Iris pigment epithelial cell (primary cell): ENCODE measurements at places on chromosomes 13 and 19.

- no peak for DNase-seq
Measured at GRCh38 chr13:36709136-36709890, 35.5 kb downstream of the SERTM1 start.

- no peak for DNase-seq
Measured at GRCh38 chr13:80133631-80134261, 207.2 kb downstream of the SPRY2 start.

DNA sequence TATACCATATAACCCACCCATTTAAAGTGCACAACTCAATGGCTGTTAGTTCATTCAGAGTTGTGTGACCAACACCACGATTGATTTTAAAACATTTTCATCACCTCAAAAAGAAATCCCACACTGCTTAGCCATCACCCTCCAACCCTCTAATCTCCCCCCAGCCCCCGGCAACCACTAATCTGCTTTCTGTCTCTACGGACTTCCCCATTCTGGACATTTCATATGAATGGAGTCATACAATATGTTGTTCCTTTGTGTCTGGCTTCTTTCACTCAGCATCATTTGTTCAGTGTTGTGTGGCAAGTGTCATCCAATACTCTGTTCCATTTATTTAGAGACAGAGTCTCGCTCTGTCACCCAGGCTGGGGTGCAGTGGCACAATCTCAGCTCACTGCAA is 4.0 kb upstream of the PNMA8B start:
- no peak for DNase-seq

DNA sequence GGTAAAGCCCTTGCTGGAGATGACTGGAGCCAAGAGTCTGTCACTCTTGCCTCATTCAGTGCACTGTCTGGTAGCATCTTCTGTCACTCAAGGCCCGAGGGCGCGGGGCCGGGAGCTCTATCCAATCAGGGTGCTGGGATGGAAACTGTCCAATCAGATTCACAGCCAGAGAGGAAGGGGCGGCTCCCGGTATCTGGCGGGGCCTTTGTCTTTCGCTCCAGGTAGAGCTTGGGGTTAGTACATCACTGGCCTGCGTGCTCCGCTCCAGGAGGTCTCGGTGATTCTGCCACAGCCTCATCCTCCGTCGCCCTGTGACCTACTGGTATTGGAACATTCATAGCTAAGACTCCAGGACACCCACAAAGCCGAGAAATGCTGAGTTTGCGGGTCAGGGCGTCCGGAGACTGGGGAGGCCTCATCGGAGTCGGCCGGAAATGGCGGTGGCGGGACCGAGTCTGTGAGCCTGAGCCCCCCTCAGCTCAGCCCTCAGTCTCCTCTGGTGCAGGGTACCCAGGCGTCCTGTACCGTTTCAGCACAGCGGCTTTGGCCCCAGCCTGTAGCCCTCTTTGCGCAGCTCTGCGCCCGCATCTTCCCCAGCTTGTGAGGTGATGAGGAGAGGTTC is 20.6 kb upstream of the ZNF430 start:
- DNase-seq, result peak; percentile 96

DNA sequence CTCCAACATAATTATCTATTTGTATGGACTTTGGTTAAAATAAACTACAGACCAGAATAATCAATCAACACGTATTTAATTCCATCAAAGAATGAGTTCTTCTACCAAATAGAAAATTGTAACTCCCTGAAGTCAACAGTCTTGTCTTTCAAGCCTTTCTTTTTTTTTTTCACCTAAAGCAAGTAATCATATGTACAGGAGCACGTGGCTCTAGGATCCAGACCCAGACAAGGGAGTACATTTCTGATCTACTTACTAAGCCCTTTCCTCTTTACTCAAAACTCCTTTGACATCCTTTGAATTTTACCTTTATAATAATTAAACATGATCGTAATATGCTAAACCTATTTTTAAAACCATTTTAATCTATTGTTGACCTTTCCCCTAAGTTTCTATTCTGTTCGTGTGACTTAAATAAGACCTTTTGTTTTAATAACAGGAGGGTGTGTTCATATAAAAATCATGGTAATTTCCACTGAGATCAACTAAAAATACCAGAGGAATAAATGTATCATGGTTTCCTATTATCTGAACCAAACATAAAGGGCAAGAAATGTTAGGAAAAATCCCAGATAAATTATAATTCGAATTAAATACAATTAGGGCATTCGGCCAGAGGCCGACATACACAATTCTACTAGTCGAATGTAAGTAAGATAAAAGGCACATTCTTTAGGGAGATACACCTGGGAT is 1.7 kb downstream of the SLC7A1 start:
- no peak for DNase-seq

- no peak for DNase-seq
Measured at GRCh38 chr19:27529158-27529557, 1683.8 kb downstream of the UQCRFS1 start.

DNA sequence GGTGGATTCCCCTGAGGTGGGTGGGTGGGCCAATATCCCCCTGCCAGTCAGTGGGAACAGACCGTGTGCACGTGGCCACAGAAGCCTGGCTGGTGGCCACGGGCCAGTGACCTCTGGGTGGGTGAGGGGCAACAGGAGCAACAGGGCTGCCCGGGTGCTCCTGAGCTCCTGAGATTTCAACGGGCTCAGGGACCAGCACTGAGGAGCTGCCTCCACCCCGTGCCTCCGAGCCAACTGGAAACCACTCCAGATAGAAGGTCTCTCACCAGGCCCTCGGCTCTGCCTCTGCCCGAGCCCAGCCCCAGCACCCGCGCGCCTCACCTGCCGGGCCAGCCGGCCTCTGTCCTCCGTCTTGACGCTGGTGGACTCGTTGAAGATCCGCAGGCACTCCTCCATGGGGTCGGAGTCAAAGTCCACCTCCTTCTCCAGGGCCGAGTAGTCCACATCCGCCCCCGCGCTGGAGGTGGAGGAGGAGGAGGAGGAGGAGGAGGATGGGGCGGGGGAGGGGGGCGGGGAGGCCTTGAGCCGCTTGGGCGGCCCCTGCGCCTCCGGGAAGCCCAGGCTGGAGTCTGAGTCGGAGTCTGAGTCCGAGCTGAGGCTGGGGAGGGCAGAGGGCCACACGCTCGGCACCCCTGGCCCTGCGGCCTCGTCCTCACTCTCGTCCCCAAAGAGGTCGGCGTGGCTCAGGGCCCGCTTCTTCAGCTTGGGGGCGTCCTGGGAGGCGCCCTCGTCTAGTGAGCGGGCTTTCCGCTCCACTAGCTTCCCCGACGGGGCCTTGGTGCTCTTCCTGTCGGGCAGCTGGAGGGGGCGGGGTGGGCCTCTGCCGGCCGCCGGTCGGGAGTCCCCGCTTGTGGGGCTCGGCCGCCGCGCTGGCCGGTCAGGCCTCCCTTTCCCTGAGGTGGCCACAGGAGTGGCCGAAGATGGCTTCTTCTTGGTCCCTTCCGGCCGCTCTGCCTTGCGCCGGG is 14.8 kb upstream of the ATP8B3 start:
- no peak for DNase-seq
